Tibial artery (tissue), 4 donors: ENCODE measurements at places on chromosomes 12 and 14.

DNA sequence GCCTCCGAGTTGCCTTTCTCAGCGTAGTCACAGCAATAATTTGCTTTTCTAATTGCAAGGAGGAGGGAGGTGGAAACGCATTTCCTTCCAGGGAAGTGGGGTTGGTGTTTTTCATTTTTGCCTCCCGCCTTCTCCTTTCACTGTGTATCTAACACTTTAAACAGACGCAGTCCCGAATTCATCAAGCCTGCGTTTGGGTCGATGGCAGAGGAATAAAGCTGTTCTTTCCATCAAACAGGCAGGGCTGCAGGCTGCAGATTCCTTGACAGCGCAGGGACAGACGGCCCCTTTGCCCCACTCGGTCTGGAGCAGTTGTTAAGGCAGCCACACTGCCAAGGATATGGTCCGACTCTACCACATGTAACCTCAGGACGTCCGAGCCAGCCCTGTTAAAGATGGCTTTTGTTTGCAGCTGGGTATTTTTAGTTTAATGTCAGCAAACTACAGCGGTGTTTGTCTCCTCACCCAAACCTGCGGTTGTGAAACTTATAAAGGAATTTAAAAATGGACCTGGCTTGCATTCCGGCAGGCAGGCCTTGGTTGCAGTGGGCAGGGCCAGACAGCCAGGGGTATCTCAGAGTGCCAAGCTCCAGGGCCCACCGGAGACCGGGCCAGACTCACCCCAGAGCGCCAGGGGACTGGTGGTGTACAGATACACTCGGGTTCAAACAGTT, 2.1 kb downstream of the CHST11 start:
- no peak for DNase-seq

GRCh38 chr12:11765421-11765816, 115.9 kb downstream of the ETV6 start:
- DNase-seq, result no peak

DNA sequence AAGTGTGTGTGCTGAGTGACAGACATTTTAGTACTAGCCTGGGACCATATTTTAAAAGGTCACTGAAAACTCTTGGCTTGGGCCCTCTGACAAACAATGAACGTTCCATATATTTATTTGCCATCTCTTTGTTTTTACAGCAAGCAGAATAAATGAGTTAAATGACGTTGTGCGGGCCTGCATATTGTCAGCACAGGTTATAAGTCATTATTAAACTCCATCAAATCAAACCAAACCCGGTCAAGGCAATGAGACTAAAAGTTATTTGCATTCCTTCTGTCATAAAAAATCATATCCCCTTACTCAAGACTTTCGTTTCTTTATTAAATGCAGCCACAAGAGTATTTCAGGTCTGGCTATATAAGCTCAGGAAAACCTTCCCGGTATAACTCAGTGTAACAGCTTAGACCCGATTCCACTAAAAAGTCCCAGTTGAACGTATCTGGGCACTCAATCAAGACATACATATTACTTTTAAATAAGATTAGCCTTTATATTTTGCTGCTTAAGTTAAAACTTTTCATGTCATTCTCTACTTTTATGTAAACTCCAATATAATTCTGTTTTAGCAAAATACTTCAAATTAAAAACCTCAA, 84.9 kb downstream of the DICER1 start:
- no peak for DNase-seq

DNA sequence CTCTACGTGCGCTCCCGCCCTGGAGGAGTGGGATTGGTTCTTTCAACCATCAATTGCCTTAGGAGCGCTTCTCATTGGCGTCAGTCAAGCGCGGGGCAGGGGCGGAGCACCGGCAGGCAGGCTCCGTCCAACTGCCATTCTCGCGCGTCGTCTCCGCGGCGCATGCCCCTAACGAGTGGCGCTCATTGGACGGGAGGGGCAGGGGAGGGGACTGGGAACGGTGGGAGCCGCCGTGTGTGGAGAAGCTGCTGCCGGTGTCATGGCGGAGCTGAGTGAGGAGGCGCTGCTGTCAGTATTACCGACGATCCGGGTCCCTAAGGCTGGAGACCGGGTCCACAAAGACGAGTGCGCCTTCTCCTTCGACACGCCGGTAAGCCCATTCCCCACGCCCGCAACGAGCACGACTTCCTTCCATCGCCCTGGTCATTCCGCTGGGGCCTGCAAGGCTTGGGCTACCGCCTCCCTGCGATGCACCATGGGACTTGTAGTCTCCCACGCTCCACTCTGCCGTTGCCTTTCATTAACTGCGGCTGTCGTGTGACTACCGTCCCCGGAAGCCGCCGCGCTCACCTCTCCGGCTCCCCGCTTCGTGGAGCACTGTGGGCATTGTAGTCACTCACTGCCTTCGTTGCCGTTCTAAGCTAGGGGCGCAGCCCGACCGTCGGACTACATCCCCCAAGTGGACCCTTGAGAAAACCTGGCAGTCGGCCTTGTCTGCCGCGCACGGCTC, at the start of gene USP5:
Gene USP5 (plus strand): TSS at position 230 of the 730 bp plus-strand sequence. CDS start 30 bp downstream, at position 260.
- DNase-seq, result peak; percentile 99

GRCh38 chr12:6294156-6295093, 16.1 kb upstream of the PLEKHG6 start:
- DNase-seq, result no peak

GRCh38 chr14:102848830-102849525, 71.7 kb downstream of the TRAF3 start:
- no peak for DNase-seq

- no peak for DNase-seq
Measured at GRCh38 chr14:98173305-98173704, 1098.7 kb downstream of the BCL11B start.

DNA sequence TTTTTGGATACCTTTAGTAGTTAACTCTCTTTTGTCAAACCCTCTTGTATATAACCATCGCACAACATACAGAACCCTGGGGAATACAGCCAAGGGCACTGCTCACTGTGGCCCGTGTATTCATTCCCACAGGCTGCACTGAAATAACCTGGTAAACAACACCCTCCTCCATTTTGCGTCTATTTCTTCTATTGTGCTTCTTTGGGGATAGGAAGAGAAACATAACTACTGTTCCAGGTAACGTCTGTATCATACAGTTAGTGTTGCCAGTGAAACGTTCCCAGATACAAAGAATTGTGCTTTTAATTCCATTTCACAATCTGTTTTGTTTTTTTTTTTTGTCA, 9.6 kb downstream of the C12orf76 start:
- no peak for DNase-seq

GRCh38 chr12:85152311-85152729, 116.2 kb downstream of the LRRIQ1 start:
- DNase-seq, result no peak

DNA sequence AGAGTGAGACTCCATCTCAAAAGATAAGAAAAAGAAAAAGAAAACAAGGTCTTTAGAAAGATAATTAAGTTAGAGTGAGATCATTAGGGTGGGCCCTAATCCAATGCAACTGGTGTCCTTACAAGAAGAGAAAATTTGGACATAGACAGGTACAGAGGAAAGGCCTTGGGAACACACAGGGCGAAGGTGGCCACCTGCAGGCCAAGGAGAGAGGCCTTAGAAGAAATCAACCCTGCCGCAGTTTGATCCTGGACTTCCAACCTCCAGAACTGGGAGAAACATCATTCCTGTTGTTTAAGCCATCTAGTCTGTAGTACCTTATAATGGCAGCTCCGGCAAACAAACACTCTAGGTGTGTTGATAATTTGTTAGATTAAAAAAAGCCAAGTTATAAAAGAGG, 491.9 kb downstream of the MED13L start:
- no peak for DNase-seq

DNA sequence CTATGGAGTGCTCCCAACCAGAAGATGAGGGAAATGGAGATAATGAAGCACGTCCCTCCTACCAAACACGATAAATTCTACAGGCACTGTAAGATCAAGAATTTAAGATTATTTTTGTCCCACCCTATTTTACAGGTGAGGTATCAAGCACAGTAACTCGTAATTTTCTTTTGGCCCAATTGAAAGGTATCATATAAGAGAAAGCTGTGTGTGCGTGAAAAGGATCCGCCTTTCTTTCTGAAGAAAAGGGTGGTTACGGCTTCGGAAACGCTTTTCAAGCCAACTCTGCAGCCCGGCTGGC, 733 bp upstream of the KLHDC2 start:
- DNase-seq, result no peak

GRCh38 chr12:125512541-125513298, 447.5 kb downstream of the AACS start:
- DNase-seq, result no peak

DNA sequence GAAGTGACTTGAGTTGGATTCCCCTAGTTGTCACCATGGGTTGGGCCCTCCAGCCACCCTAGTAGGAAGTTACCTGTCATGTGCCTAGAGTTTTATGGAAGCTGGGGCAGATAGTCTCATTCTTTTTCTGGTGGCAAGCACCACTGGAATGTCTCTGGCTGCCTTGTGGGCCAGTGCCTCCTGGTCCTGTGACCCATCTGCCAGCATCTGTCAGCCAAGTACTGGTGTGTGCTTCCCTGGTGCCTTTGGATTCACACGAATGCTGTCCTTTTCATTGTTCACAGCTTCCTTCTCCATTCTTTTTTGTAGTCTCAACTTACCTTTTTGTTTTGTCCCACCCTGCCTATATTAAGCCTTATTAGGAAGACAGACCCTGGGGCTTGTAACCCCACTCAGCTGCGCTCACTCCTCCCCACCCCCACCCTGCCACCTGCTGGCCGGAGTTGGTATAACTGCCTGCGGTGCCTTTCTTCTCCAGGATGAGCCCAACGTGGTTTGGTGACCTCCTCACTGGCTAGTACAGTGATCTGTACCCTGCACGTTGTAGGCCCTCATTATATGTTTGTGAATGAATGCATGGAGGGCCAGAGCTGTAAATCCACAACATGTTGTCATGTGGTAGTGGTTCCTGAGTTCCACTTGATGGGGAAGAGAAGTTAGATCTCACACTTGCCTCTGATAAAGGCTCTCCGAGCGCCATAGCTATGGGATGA, 125.7 kb downstream of the TSPAN9 start:
- peak; percentile 53 for DNase-seq

DNA sequence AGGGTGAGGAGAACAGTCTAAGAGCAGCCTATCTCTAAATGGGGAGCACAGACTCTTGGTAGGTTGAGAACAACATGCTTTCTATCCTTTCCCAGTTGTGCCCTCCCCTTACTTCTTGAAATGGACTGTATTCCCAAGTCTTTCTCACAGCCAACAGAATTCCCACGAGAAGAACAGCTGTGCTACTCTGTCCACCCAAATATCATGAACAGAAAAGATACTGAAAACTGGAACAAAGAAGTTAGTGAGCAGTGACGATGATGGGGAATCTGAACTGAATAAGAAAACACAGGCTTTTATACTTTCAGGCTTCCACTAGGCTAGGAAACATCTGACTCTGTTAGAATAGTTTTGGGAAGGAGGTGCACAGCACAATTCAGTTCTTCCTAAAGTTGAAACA, 3.4 kb downstream of the NACA start:
- no peak for DNase-seq

- DNase-seq, result no peak
Measured at GRCh38 chr12:104514092-104514810, 57.5 kb downstream of the CHST11 start.

DNA sequence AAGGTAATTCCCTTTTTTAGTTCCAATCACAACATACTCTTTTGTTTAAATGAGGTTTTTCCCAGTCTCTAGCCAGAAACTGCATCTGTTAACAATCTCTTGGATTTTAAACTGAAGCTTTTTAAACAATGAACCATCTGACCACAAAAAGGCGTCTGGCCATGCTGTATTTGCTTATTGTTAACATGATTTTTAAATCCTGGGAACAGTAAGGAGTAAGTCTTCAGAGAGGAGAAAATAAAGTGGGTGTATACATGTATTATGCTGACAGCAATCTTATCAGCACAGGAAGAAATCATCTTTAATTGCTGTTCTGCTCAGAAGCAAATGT, 106.2 kb downstream of the DAAM1 start:
- no peak for DNase-seq

DNA sequence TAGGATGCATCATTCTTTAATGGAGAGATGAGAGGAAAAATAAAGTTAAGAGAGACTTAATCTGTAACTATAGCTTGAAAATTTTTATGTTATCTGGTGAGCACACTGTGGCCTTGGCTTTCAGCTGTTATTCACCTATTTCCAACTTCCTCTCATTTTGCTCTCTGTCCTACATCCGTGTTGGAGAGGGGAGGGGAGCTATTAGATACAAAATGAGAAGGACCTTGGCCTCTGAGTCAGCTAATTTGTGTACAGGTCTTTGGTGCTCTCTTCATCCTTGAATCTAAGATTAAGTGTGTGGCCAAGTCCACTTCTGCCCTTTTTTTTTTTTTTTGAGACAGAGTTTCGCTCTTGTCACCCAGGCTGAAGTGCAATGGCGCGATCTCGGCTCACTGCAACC, 887 bp upstream of the APOBEC1 start:
- no peak for DNase-seq

- DNase-seq, result no peak
Measured at GRCh38 chr12:118317729-118318128, 55.0 kb downstream of the TAOK3 start.

GRCh38 chr12:6582196-6582595, 14.1 kb upstream of the NOP2 start:
- no peak for DNase-seq

GRCh38 chr12:29771165-29771564, 12.6 kb downstream of the TMTC1 start:
- DNase-seq, result no peak

GRCh38 chr12:50662116-50662510, 101.8 kb upstream of the ATF1 start:
- DNase-seq, result no peak

DNA sequence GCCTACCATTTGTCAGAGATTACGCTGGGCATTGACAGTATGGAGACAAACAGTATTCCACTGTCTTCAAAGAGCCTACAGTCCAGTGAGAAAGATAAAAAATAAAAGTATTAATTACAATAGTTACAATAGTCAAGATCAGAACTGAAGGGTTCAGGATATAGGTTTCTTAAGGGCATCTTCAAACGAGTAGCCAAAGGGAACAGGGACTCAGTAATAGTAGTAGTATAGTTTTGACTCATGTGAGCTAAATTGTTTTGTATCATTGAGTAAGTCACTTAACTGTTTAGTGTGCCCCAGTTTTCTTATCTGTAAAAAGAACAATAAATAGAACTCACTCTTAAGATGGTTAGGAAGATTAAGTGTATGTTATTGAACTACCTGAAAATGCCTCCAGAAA, 123.6 kb downstream of the METTL25 start:
- DNase-seq, result no peak

- no peak for DNase-seq
Measured at GRCh38 chr12:95102916-95103671, 29.7 kb upstream of the NR2C1 start.

DNA sequence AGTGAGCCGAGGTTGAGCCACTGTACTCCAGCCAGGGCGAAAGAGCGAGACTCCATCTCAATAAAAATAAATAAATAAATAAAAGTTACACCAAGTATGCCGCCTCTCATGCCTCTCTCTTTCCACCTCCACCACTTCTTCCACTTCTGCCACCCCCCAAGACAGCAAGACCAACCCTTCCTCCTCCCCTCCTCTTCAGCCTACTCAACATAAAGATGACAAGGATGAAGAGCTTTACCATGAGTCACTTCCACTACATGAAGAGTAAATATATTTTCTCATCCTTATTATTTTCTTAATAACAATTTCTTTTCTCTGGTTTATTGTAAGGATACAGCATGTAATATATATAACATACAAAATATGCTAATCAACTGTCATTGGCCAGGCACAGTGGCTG, 3.6 kb upstream of the TMED2 start:
- DNase-seq, result no peak
